Neural crest cell (in vitro differentiated cells): ENCODE measurements at places on chromosomes 4 and X. TPM values are rescaled to one million over a fixed set of nuclear protein-coding genes. Genes with fewer than 3 reads are reported as not detected.

GRCh38 chr4:52931243-52931642 is 69.1 kb downstream of the RASL11B start:
- no peak for DNase-seq

- no peak for DNase-seq
These were observed 129.7 kb downstream of the TMEM164 start for GRCh38 chrX:110132450-110133114.

OCRL gene
- 41.6 and 43.1 TPM in 2 replicates for total RNA-seq

DNA sequence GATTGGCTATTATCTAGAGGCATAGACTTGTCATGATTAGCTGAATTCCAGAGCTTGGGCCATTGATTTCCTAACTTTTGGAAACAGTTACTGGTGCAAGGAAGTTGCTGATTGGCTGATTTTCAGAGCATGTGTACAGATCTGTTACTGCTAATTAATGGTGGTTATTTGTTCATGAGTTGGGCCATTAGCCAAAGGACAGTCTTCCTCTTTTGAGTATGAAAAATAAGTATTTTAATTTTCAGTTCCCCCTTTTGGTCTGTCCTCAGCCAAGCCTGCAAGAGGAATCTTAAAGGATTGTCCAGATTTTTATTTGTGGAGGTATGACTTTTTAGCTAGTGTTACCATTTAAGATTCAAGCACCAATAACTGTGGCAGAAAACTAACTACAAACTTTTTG is 7.0 kb upstream of the DSPP start:
- DNase-seq: no peak

- DNase-seq: no peak
These were observed 380.8 kb downstream of the ANKRD50 start for GRCh38 chr4:124331781-124332180.

GRCh38 chr4:172869621-172870268 is 298.9 kb upstream of the GALNT7 start:
- no peak for DNase-seq

- DNase-seq: no peak
These were observed 75.1 kb downstream of the NUDT10 start for GRCh38 chrX:51407520-51408409.

PRPS2 gene
- total RNA-seq: 24.8 and 27.2 TPM in 2 replicates

GRCh38 chr4:104457308-104457981 is 37.2 kb downstream of the CXXC4 start:
- no peak for DNase-seq

SPARCL1 gene
- 7.8 and 8.6 TPM in 2 replicates for total RNA-seq

CLCN4 gene
- total RNA-seq: 8.8 and 9.0 TPM in 2 replicates

- no peak for DNase-seq
These were observed 74.8 kb upstream of the PACRGL start for GRCh38 chr4:20625426-20625825.

ARHGAP4 gene
- total RNA-seq: 10.2 and 10.7 TPM in 2 replicates

- DNase-seq: no peak
These were observed 75.9 kb upstream of the ATP8A1 start for GRCh38 chr4:42732776-42733175.
